Camera-type eye (tissue), 1 donor: ENCODE measurements at places on chromosomes 4 and X. TPM values are rescaled to one million over a fixed set of nuclear protein-coding genes. Genes with fewer than 3 reads are reported as not detected.

RHOXF2B gene
- not detected for total RNA-seq

NPNT gene
- 55.7 TPM for total RNA-seq

S100G gene
- not detected for total RNA-seq

HELT gene
- 1.0 TPM for total RNA-seq

INTU gene
- 48.4 TPM for total RNA-seq

KCNE5 gene
- 3.9 TPM for total RNA-seq

CXCL8 gene
- total RNA-seq: 4.7 TPM

AWAT1 gene
- not detected for total RNA-seq

SOD3 gene
- total RNA-seq: 19.7 TPM

SAGE1 gene
- not detected for total RNA-seq
